NCI-H1105 (cell line): ENCODE measurements at places on chromosomes 2 and 18.

- no peak for DNase-seq
Measured at GRCh38 chr2:203550266-203550665, 15.2 kb upstream of the RAPH1 start.

DNA sequence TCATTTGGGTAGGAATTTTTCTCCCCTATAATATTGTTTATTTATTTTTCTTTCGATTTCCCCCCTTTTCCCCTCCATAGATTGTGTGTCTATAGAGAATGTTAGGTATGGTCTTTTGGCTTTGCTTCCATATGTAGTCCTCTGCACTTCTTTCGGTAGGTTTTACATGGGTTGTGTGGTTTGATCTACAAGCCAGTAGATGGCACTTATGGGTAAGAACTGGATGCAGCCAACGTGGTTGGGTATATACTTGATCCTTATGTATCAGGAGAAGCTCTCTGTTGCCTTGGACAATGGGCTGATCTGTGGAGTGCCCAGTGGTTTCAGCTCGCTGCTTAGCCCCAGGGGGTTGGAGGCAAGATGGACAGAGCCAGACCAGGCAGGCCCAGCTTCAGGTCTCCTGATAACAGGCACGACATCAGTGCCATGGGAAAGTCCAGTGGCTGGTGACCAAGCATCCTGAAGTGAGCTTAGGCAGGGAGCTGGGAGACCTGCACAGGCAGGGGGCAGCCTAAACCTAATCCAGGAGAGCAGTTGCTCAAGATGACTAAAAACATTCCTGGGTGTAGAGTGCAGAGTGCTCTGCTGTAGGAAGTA is 488.3 kb downstream of the CCDC85A start:
- no peak for DNase-seq

GRCh38 chr2:115183144-115183543 is 740.7 kb downstream of the DPP10 start:
- DNase-seq = no peak

GRCh38 chr2:147469471-147469870 is 375.4 kb upstream of the ACVR2A start:
- no peak for DNase-seq

DNA sequence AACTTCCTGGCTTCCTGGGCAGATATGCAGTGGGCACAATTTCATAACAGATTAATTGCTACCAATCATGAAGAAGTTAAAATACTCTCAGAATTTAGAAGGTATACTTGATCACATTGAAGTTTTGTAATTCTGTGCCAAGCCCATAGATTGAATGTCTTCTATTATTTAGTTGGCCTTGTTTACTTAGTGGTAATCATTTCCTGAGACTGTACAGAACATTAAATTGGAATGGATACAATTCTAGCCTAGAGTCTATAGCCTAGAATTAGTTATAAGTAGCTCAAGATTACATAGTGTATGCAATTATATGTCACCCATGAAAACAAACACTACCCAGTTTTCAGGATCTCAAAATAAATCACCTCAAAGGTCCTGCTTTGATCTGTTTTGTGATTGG is 615.8 kb downstream of the XIRP2 start:
- DNase-seq = peak; percentile 48

DNA sequence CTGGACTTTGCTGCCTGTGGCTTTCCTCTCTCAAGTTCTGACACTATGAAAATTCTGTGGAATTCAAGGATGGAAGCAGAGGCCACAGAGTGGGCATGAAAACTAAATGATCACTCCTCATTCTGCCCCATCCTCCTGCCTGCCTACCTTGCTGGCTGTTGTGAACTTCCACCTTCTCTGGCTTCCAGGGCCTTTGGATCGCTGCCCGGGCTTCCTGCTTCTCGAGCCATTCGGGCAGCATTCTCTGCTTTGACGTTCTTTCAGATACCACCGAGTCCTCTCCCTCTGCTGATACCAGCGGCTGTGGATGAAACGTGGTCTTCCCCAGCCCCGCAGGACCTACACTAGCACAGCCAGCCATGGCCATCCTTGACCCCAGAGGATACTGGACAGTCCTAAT is 327.7 kb upstream of the SLC14A2 start:
- no peak for DNase-seq
